Left renal cortex interstitium (tissue), 4 donors: ENCODE measurements at places on chromosomes 13 and 19. TPM values are rescaled to one million over a fixed set of nuclear protein-coding genes. Genes with fewer than 3 reads are reported as not detected.

Gene KCNJ14
- polyA plus RNA-seq: 1.0 TPM

Gene ZNF675
- 16.8 TPM for polyA plus RNA-seq

Gene BAX
- polyA plus RNA-seq: 88.4 TPM

Gene ZNF536
- 2.9 TPM for polyA plus RNA-seq

Gene GJB2
- 3.5 TPM for polyA plus RNA-seq

Gene ATF5
- polyA plus RNA-seq: 20.2 TPM

Gene PGLYRP1
- not detected for polyA plus RNA-seq

Gene ELSPBP1
- polyA plus RNA-seq: not detected

Gene TINCR
- 0.62 TPM for polyA plus RNA-seq

Gene ADM5
- polyA plus RNA-seq: 0.81 TPM

Gene GSX1
- not detected for polyA plus RNA-seq

Gene PNPLA6
- 30.6 TPM for polyA plus RNA-seq

Gene NKPD1
- polyA plus RNA-seq: 0.39 TPM

Gene FOXA3
- 0.40 TPM for polyA plus RNA-seq

Gene CLDND2
- 2.6 TPM for polyA plus RNA-seq

Gene RINL
- polyA plus RNA-seq: 7.1 TPM

Gene FBXO27
- 9.5 TPM for polyA plus RNA-seq

Gene F7
- 4.2 TPM for polyA plus RNA-seq

Gene MCEMP1
- polyA plus RNA-seq: 0.21 TPM

Gene DHX34
- 17.9 TPM for polyA plus RNA-seq

Gene OVOL3
- polyA plus RNA-seq: not detected

Gene PINLYP
- polyA plus RNA-seq: 19.1 TPM

Gene C1QTNF9
- 0.32 TPM for polyA plus RNA-seq

Gene ZNF569
- polyA plus RNA-seq: 13.6 TPM

Gene ZNF180
- polyA plus RNA-seq: 15.9 TPM

Gene KIR3DL1
- not detected for polyA plus RNA-seq

Gene CABP5
- polyA plus RNA-seq: not detected

Gene ZNF829
- 6.5 TPM for polyA plus RNA-seq

Gene ZNF562
- 21.5 TPM for polyA plus RNA-seq

Gene IGFL2
- not detected for polyA plus RNA-seq

Gene ZNF493
- polyA plus RNA-seq: 17.6 TPM

Gene COG6
- 31.1 TPM for polyA plus RNA-seq

Gene CYP2A6
- polyA plus RNA-seq: 0.10 TPM

Gene IER2
- polyA plus RNA-seq: 160 TPM

Gene FAM124A
- 4.9 TPM for polyA plus RNA-seq

Gene CBLC
- polyA plus RNA-seq: 5.0 TPM

Gene ENOX1
- polyA plus RNA-seq: 9.6 TPM

Gene CEACAM7
- not detected for polyA plus RNA-seq

Gene GJA3
- 13.9 TPM for polyA plus RNA-seq

Gene NLRP4
- not detected for polyA plus RNA-seq

Gene PSG7
- 0.14 TPM for polyA plus RNA-seq

Gene ZNF530
- 4.3 TPM for polyA plus RNA-seq

Gene S1PR2
- polyA plus RNA-seq: 11.0 TPM

Gene ZNF613
- polyA plus RNA-seq: 16.0 TPM

Gene CGB1
- polyA plus RNA-seq: not detected

Gene NR2C2AP
- 13.7 TPM for polyA plus RNA-seq

Gene CDK8
- 22.6 TPM for polyA plus RNA-seq

Gene NLRP7
- not detected for polyA plus RNA-seq

Gene SGCG
- polyA plus RNA-seq: 6.7 TPM

Gene RPL21
- polyA plus RNA-seq: 750 TPM

Gene APBA3
- 12.8 TPM for polyA plus RNA-seq

Gene TEKTIP1
- polyA plus RNA-seq: 3.1 TPM

Gene MAST1
- polyA plus RNA-seq: 0.92 TPM

Gene RAB11B
- 121 TPM for polyA plus RNA-seq
